Fibroblast of villous mesenchyme (primary cell): ENCODE measurements at places on chromosomes 12 and 14. TPM values are rescaled to one million over a fixed set of nuclear protein-coding genes. Genes with fewer than 3 reads are reported as not detected.

- peak; percentile 21 for DNase-seq
Measured at GRCh38 chr12:68350753-68351152, 18.6 kb upstream of the MDM1 start.

DNA sequence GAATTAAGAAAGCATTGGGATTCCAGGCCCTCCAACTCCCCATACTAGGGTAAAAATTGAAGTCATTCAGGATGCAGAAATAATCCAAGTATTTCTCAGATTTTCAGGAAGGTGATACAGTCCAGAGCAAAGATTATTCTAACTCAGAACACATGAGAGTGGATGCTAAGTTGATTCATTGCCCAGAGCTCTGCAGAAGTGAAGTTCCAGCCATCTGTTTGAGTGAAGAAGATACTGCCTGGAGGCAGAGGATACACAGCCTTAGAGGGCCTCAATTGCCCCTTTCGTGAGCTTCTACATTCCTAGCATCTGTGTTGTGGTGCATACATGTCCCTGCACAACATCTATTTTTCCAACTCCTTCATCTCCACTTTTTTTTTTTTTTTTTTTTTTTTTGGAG is 36.9 kb upstream of the SMUG1 start:
- no peak for DNase-seq

The DUSP6 gene
- total RNA-seq: 68.9 and 75.1 TPM in 2 replicates

The PAH gene
- not detected in 2 replicates for total RNA-seq

The ZNF891 gene
- total RNA-seq: 0.86 and 0.97 TPM in 2 replicates

GRCh38 chr12:8677362-8677761 is 14.7 kb upstream of the MFAP5 start:
- DNase-seq: no peak

The GPRC5D gene
- total RNA-seq: not detected in 2 replicates

DNA sequence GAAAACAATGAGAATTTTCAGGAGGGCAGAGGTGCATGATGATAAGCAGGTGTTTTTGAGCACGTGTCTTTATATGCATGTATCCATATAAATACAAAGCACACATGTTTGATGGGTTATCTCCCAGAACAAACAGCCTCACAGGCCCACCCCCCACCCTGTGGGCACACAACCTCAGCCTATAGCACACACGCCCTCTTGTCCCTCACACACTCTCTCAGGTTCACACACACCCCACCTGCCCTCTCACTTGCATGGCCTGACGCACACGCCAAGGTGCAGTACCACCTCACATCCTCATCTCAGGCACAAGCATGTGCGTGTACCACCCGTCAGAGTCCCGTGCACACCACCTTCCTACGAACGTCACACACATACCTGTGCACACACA is 8.6 kb upstream of the KRT8 start:
- no peak for DNase-seq

DNA sequence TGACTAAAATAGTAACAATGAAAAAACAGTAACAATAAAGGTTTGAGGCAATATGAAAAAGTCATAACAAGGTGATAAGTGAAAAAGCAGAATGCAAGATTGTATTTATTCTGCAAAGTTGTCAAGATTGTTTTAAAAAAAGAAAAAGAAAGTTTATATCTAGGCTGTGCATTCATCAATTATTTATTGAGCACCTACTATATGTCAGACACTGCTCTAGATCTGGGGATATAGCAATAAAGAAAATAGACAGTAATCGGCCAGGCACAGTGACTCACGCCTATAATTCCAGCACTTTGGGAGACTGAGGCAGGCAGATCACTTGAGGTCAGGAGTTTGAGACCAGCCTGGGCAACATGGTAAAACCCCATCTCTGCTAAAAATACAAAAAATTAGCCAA is 3.8 kb downstream of the PLA2G1B start:
- DNase-seq: no peak
